ENCODE measurements at places on chromosomes 11 and 22.

GRCh38 chr11:2743427-2744110, 43.8 kb upstream of the KCNQ1OT1 start:
- peak; percentile 76 for DNase-seq

GRCh38 chr22:36737776-36738175, 34.2 kb upstream of the CACNG2 start:
- DNase-seq: peak; percentile 42

GRCh38 chr22:34070051-34070450, 149.8 kb upstream of the LARGE1 start:
- DNase-seq: no peak

GRCh38 chr11:121533601-121534000, 80.8 kb upstream of the SORL1-AS1 start:
- DNase-seq: no peak

- no peak for DNase-seq
Observed at GRCh38 chr11:47765086-47765485, 2.1 kb downstream of the FNBP4 start.
